Activated CD4-positive, CD25-positive, alpha-beta regulatory T cell treated with anti-CD3 and anti-CD28 coated beads, Interleukin-2, amount 50 U/mL, for 16 hours (primary cell): ENCODE measurements at places on chromosomes 7 and 10.

GRCh38 chr7:132991615-132992587 lies 90.0 kb downstream of the CHCHD3 start:
- DNase-seq = no peak

- no peak for DNase-seq
Observed at GRCh38 chr10:84147347-84147746, 8.0 kb downstream of the GHITM start.

DNA sequence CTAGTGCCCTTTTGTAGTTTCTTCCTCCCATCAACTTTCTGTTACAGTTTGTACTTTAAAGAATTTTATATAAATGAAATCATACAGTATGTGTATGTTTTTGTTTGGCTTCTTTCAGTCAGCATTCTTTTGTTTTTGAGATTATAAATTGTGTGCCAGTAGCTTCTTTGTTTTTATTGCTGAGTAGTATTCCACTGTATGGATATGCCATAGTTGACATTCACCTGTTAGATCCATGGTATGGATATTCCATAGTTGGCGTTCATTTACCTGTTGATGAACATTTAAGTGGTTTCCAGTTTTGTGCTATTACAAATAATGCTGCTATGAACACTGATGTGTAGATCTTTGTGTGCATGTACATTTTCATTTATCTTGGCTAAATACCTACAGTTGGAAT lies 70.8 kb upstream of the SYPL1 start:
- no peak for DNase-seq

GRCh38 chr7:151880688-151881087 lies 3.8 kb upstream of the PRKAG2 start:
- no peak for DNase-seq

DNA sequence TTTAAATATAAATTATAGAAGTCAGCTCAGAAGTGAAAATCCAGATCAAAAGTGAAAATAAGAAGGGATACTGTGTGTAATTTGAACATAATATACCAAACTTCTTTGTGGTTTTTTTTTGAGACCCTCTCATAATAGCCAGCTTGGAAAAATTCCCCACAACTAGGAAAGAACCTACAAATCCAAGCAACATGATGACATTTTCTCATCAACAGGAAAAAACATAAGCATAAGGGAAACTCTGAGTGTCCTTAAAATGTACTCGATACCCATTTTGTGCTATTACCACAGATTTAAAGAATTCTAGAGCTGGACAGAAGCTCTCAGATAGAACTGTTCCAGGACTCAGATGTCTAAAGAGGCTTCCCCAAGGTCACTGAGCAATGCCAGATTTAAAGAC lies 214.8 kb upstream of the KLF14 start:
- DNase-seq = no peak

- DNase-seq = no peak
Observed at GRCh38 chr7:134016223-134016941, 110.8 kb upstream of the LRGUK start.

- DNase-seq = no peak
Observed at GRCh38 chr10:45558425-45558824, 114.1 kb downstream of the ZFAND4 start.

GRCh38 chr10:78584266-78584665 lies 484.5 kb upstream of the ZMIZ1 start:
- DNase-seq = no peak

DNA sequence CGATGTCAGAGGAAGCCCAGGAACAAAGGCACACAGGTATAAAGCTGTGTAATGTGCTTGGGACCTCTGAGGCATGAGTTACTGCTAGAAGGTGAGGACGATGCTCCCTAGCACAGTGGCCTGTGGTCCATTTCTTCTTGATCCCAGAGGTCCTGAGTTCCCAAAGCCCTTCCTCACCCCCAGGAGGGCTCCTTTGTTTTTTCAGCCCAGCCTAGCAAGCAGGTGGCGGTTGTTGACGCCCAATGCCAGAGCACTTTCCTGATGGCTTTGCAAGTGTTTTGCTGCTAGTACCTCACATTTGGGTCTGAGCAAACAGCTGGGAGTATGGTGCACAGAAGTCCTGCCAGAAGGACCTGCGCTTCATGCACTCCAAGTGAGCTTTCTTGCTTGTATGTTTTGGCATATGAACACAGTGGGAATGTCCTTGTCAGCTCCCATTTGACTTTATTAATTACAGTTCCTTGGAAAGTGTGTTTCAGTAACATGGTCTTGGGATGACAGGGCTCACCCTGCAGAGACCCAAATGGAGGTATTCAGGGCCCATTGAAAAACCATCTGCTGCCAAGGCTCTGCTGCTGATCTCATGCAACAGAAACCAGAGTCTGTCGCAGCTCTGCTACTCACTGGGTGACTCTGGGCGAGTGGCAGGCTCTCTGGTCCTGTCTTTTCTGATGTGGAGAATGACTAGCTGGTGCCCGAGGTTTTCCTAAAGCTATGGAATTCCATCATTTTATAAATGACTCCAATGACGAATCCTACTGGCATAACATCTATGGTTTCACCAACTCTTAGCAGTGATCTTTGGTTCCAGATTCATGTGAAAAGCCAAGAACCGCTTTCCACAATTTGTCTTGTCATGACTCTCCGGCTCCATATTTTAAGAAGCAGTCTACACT lies 134.9 kb downstream of the ARID5B start:
- DNase-seq = no peak

DNA sequence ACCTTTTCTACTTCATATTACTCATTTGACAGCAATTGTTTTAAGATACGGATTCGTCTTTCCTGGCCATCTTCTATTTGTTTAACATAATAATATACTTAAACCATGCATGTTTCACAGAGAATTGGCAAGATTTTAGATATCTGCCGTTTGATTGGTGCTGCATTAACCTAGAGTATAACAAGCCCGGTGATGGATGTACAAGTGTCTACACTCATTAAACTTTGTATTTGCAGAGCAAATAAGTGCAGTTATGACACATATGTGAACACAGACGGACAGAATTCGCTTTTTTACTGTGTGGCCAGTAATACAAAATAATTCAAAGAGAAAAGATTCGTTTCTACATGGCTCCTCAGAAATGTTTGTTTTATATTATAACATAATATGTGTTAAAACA lies 116.1 kb downstream of the ARL4A start:
- no peak for DNase-seq
